Breast epithelium (tissue), 4 donors: ENCODE measurements at places on chromosomes 12 and 14. TPM values are rescaled to one million over a fixed set of nuclear protein-coding genes. Genes with fewer than 3 reads are reported as not detected.

DNA sequence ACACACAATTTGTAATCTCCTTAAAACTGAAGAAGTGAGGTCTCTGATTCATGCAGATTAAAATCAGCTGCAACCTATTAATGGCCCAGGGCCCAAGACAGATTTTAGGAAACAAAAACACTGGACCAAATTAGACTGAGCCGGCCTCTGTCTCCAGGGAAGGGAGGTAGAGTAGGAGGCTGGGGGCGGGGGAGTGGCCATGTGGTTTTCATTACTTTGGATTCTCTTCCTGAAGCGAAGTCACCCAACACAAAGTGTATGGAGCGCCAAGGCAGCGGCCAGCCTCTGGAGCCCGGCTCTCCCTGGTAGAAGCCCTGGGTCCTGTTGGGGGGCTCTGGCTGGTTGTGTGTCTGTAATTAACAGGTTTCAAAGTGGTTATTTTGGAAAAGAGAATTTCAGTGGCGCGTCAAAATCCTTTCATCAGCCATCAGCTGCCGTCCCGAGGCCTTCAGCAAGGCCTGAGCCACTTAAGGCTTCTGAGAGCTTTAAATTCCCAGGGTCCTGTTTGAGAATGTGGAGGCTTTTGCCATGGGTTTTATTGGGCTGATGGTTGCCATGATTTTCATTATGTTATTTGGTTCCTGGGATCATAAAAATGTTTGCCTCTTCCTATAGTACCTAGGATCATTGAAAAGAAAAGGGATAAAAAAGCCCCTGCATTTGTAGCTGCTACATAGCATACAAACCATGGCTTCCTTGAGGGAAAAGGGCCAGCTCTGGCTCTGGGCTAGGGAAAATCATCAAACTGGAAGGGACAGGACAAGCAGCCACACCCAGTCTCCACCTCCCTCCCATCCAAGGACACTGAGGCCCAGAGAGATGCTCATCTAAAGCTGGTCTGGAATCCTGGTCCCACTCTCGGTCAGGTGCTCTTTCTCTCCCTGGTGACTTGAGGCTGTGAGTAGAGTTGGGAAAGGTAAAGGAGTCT is 282.4 kb downstream of the ZFP36L1 start:
- H3K36me3 ChIP-seq: no peaks in the 10 kb centered on the region
- H3K27me3 ChIP-seq: no peaks in the 10 kb centered on the region

ADCY4 gene
- total RNA-seq: 60.6 TPM

DNA sequence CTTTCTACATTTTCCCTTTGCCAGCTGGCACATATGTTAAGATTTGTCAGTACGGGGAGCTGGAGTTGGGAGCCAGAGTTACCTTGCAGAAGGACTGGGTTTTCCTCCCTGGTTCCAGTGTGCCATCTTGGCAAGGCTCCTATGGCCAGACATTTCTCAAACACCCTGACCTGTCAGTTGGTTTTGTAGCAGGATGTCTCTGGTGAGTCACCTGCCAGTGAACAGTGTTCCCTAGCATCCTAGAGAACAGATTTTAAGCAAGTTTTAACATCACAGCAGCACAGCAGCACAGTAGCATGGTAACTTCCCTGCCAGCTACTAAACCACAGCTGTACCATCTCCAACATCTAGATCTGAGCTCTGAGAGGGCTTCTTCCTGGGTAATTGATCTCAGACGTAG is 26.2 kb upstream of the KTN1 start:
- H3K27ac ChIP-seq: no peak overlapping the region
- H3K36me3 ChIP-seq: no peaks in the 10 kb centered on the region
- no peaks in the 10 kb centered on the region for H3K4me1 ChIP-seq
- no peaks in the 10 kb centered on the region for H3K27me3 ChIP-seq
- no peak overlapping the region for H3K4me3 ChIP-seq
- no peak for DNase-seq

GRCh38 chr14:76941946-76942805 is 86.3 kb downstream of the IRF2BPL start:
- no peak overlapping the region for H3K27ac ChIP-seq
- no peak overlapping the region for H3K4me3 ChIP-seq
- no peaks in the 10 kb centered on the region for H3K36me3 ChIP-seq

DNA sequence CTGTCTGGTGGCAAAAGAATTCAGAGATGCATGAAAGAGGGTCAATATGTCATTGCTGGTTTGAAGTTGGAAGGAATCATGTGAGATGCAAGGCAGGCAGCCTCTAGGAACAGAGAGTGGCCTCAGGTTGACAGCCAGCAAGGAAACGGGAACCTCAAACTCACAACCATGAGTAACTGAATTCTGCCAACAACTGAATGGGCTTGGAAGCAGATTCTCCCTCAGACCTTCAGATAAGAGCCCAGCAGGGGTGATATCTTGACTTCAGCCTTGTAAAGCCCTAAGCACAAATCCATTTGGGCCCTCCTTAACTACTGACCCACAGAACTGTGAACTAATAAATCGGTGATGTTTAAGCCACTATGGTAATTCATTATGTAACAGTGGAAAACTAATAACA is 35.8 kb downstream of the USP15 start:
- H3K27ac ChIP-seq: no peak overlapping the region
- no peaks in the 10 kb centered on the region for H3K4me1 ChIP-seq
- H3K4me3 ChIP-seq: no peak overlapping the region

NXPH4 gene
- total RNA-seq: not detected

DNA sequence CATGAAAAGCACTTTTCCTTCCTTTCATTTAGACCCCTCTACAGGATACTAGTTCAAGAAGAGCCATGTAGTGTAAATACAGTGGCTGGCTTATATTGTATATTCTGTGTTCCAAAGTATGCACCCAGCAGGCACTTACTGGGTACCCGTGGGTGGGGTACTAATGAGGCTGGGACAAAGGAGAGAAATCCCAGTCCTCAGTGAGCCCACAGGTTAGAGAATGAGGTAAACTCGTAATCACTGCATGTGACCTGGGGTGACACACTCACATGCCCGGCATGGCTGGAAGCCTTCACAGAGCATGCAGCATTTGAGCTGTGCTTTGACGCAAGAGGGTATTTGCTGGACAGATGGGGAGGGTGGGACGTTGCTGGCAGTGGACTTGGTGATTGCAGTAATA is 17.1 kb downstream of the SLC24A4 start:
- H3K36me3 ChIP-seq: no peaks in the 10 kb centered on the region
- H3K27ac ChIP-seq: no peak overlapping the region
- no peak for DNase-seq
- H3K4me1 ChIP-seq: no peaks in the 10 kb centered on the region
- no peaks in the 10 kb centered on the region for H3K27me3 ChIP-seq

AKAP3 gene
- total RNA-seq: 2.2 TPM

NTS gene
- total RNA-seq: 10.2 TPM

- no peaks in the 10 kb centered on the region for H3K36me3 ChIP-seq
- no peak overlapping the region for H3K27ac ChIP-seq
Observed at GRCh38 chr12:76914102-76914859, 35.5 kb upstream of the CSRP2 start.

RAP1B gene
- total RNA-seq: 198 TPM

DNA sequence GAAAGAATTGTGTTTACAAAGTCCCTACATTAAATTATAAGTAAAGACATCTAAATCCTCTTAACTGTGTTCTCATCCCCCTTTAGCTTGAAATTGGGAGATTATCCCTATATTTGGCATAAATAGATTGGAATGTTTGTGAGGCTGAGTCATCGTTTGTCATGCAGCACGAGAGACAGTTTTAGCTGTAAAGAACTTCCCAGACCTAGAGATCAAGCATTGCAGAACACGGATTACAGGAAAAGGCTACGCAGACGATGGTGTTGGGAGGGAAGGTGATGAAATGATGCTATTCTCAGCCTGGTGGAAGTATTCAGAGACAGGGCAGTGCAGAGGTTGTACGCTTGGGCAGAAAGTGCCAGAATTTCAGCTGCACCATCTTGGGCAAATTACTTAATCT is 93.8 kb downstream of the PTPRB start:
- H3K4me3 ChIP-seq: no peak overlapping the region
- H3K4me1 ChIP-seq: no peaks in the 10 kb centered on the region
- no peaks in the 10 kb centered on the region for H3K27me3 ChIP-seq
- no peak overlapping the region for H3K27ac ChIP-seq
- no peaks in the 10 kb centered on the region for H3K36me3 ChIP-seq

PAX9 gene
- total RNA-seq: 1.3 TPM
